ENCODE measurements at places on chromosomes 11 and 22. TPM values are rescaled to one million over a fixed set of nuclear protein-coding genes. Genes with fewer than 3 reads are reported as not detected.

GRCh38 chr11:88105526-88105925 is 69.7 kb downstream of the RAB38 start:
- DNase-seq = no peak

- no peak for DNase-seq
Observed at GRCh38 chr11:117492578-117493251, 165.1 kb downstream of the CEP164 start.

APOBEC3B gene
- 8.0 TPM for total RNA-seq

DNA sequence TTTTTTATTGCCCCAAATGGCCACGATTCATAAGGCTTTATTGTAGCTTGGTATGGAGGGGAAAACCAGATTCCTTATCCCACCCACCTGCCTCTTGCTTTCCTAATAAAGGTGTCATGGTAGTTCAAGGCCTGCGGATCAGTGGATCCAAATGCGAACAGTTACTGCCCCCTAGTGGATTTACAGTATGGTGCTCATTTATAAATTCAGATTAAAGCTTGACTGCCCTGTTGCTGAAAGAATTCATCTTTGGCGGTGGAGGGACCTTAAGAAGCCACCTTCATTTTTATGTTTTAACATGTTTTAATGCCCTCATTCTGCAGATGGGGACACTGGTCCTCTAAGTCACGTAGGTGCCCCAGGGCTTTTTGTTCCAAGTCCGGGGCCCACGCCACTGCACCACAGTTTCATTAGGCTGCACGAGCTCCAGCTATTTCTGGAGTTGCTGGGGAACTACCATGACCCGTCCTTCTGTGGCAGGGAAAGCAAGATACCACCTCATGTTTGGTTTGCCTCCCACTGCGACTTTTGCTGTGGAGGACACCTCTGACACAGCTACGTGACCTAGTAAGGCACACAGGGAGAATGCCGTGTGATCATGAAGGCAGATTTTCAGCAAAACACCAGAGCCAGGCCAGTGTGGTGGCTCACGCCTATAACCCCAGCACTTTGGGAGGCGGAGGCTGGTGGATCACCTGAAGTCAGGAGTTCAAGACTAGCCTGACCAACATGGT is 15.6 kb upstream of the INCENP start:
- DNase-seq = peak; percentile 51

DNA sequence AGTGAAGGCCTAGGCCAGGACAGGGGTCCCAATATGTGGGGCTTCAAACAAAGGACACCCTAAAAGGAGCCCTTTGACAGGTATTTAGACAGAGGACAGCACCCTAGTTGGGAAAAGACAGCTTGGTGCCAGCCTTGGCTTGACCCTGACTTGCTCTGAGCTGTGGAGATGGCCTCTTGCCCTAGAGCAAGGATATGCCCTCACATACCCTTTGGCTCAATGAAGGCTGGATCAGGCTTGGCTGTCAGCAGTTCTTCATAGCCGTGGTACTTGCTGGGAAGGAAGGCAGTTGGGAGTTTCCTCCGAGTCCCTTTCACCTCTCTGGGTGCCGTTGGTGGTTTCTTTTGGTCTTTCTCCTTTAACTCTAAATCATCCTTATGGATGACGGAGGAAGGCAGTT is 96.2 kb downstream of the RNF169 start:
- no peak for DNase-seq

ZBTB3 gene
- total RNA-seq = 6.0 TPM

GRCh38 chr11:9639099-9639498 is 24.8 kb upstream of the SWAP70 start:
- no peak for DNase-seq

DNA sequence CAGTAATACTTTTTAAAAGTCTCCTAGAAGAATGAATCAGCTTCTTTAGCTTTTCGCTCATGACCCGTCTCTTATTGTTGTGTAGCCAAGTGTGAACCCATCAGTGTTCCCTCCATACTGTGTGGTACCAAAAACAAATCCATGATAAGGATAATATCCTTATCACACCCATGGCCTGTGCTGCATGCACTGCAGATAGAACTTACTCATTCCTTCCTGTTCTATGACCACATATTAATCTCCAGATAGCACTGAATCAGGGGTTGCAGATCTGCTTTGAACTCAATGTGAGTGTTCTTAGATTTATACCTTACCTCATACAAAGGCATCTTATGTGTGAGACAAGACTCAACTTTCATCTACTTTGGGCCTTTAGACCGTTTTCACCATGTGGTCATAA is 373.4 kb downstream of the JRKL start:
- no peak for DNase-seq

GRCh38 chr22:44505796-44506354 is 7.8 kb upstream of the RTL6 start:
- DNase-seq = no peak

- no peak for DNase-seq
Observed at GRCh38 chr11:96595011-96595410, 205.2 kb downstream of the JRKL start.

- no peak for DNase-seq
Observed at GRCh38 chr11:96228910-96229309, 114.1 kb downstream of the MAML2 start.

- no peak for DNase-seq
Observed at GRCh38 chr11:6598555-6598954, 4.9 kb downstream of the RRP8 start.

- DNase-seq = peak; percentile 87
Observed at GRCh38 chr11:78045851-78046485, 17.7 kb upstream of the THRSP start.

DNA sequence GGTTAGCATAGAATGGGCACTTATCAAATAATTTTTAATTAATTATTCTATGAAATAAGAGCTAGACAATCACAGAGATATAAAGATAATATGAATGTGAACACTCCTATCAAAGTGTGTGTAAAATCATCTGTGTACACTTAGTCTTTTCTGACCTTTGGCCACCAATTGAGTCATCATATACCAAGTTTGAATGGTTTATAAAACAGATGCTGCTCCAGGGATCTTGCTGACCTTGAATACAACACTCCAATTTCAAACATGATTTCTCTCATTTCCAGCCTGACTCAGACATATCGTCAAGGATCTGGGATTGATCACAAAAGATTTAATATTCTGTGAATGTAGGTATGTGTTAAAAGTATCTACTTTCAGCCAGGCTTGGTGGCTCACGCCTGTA is 2.9 kb upstream of the OR51V1 start:
- no peak for DNase-seq

DNA sequence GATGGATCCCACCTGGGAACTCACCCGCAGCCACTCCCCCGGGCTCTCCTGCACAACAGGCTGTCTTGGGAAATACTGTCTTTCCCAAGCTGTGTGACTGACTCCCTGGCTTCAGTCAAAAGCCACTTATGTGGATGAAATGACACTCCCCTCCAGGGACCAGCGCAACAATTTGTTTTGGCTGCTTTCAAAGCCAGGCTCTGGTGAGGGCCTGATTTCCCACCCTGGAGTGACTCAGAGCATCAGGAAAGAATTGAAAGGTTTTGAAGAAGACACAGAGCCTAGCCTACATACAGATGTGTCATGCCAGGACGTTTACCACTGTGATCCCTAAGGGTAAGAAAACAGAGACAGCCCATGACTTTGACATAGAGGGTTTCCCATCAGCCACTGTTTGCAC is 550.5 kb downstream of the MIAT start:
- DNase-seq = no peak

DNA sequence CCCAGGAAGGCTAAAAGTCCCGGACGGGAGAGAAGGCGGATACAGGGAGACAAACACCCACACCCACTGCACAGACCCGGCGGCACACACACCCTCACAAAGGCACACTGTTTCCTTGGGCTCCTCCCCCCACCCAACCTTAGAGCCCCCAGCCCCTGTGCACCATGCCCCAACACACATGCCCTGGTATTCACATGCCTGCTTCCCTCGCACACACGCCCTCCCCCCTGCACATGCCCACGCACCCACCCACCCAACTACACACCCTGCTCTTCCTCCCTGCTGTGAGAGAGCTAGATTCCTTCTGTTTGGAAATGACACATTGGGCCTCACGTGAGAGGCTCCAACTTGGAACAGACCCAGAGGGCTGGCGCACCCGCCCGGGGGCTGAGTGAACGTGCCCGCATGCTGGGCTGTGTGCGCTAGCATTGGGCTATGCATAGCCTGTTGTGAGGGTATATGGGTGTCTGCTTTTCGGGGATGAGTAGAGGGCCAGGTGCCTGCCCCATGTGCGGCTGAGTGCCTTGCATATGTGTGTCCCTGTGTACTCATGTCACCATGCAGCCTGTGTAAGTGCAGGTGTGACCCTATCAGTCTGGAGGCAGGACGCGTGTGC is 518 bp upstream of the CHRM1 start:
- DNase-seq = peak; percentile 15

- DNase-seq = no peak
Observed at GRCh38 chr11:8066036-8066910, 14.7 kb upstream of the TUB start.

NLRP6 gene
- total RNA-seq = 0.32 TPM

DNA sequence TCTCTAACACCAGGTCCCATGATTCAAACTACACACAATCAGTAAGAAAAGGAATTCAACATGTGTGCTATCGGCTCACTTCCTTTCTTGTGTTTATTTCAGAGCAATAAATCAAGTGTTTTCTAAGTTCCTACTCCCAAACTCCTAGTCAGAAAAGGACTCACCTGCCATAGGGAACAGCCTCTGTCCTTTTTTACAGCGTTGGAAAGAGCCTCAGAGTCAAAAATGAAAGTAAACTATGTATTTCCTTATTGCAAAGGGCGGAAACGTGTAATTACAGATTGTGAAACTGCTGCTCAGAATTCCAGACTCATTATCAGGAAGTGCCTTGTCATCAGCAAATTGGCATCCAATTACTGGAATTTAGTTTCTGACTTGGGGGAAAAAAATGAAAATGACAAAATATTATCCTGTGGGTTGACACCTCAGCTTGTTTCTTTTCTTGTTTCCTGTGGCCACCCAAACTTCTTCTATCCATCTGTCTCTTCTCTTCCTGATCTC is at the start of gene CASP4:
CASP4 (minus strand) TSS at position 220 of the 501 bp plus-strand sequence; CDS start at position 171, 49 bp downstream.
- no peak for DNase-seq

LUZP2 gene
- not detected for total RNA-seq

GRCh38 chr11:43955381-43956118 is 13.1 kb downstream of the C11orf96 start:
- DNase-seq = no peak

CHRNA10 gene
- total RNA-seq = 0.91 TPM

GRCh38 chr11:30815619-30816018 is 229.5 kb upstream of the MPPED2 start:
- no peak for DNase-seq

DNA sequence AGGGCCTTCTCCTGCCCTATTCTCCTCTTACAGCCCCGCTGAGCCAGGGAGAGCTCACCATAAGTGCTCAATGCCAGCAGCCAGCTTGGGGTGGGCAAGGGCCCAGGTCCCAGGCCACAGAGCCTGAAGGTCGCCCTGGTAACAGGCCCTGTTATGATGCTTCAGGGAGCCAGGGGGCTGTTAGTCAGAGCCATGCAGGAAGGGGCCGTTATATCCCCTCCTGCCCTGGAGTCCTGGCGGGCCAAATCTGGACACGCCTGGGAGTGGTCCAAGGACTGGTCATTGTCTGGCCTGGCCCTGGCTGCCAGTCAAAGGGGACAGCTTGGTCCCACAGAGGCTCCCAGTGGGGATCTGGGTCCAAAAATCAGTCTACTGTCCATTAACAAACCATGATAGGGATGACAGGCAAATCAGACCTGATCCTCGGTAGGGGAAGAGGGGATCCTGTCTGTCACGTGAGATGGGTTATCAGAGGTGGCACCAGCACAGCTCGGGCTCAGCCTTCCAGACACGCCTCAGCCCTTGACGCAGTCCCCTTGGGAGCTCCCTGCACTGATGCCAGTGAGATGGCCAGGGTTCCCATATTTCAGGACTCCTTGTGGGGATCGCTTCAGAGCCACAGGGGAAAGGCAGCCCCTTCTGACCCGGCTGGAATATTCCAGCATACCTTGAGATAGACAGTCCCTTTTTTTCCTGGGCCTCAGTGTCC is 55.9 kb downstream of the LRRC32 start:
- no peak for DNase-seq

DNA sequence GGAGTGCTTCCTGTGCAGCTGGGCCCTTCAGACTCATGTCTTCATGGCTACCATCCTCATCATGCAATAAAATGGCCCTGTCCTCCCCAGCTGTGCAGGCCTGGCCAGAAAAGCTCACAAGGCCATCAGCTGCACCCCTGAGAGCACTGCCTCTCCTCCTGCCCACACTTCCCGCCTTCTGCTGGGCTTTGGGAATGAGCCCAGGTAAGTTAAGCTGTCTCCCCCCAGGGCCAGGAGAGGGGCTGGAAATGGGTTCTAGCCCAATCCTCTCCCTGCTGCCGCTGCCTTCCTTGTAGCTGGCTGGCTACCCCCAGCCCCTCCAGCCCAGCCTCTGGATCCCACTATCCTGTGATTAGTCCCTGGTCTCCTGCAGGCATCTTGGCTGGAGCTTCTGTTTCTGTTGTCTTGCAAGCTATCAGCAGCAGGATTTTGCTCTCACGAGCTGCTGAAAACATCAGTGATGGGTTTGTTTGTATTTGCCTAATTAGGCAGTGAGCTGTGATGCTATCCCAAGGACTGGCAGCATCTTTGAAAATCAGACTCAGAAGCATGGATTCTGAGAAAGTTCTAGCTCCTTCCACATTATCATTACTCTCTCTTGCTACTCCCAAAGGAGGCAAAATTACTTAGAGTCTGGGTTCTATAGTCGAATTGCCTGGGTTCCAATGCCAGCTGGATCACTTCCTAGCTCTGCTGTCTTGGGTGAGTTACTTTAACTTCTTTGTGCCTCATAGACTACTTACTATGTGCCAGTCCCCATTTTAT is 168.1 kb downstream of the ST3GAL4 start:
- DNase-seq = no peak

PI4KA gene
- 52.8 TPM for total RNA-seq

SLC17A6 gene
- total RNA-seq = not detected

- DNase-seq = peak; percentile 28
Observed at GRCh38 chr11:64090806-64091516, 55.2 kb downstream of the FLRT1 start.

- no peak for DNase-seq
Observed at GRCh38 chr11:102214623-102215022, 102.7 kb upstream of the BIRC3 start.

GRCh38 chr11:117564321-117564720 is 232.7 kb downstream of the DSCAML1 start:
- no peak for DNase-seq

- no peak for DNase-seq
Observed at GRCh38 chr11:17313349-17314231, 37.1 kb downstream of the NUCB2 start.

PDE3B gene
- total RNA-seq = 25.8 TPM

BCO2 gene
- 0.63 TPM for total RNA-seq

DNA sequence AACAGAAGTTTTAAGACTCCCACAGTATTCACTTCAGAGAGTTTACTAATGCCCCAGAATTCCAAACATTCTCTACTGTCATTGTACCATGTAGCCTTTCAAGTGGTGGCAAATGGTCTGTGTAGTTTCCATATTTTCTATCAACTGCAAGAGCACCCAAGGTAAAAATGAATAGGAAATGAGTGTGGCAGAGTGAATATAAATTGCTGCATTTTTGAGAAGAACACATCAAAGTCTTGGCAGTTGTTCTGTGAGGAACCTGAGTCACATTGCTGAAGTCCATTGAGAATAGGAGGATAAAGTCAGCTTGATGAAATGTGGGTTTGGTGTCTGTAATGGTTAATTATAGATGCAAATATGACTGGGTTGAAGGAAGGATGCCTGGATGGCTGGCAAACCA is 193.6 kb downstream of the AASDHPPT start:
- no peak for DNase-seq

- DNase-seq = no peak
Observed at GRCh38 chr11:2980168-2980840, 11.8 kb downstream of the NAP1L4 start.
